NCI-H226 (cell line): ENCODE measurements at places on chromosomes 5 and 9.

- no peak for DNase-seq
Measured at GRCh38 chr5:35963381-35963843, 25.0 kb upstream of the CAPSL start.

- DNase-seq = no peak
Measured at GRCh38 chr9:14836885-14837284, 73.3 kb downstream of the FREM1 start.

- no peak for DNase-seq
Measured at GRCh38 chr9:135766251-135766650, 64.3 kb downstream of the KCNT1 start.

- DNase-seq = no peak
Measured at GRCh38 chr9:11546231-11546630, 933.4 kb upstream of the PTPRD start.

- DNase-seq = no peak
Measured at GRCh38 chr9:93127395-93127911, 6.6 kb downstream of the NINJ1 start.

DNA sequence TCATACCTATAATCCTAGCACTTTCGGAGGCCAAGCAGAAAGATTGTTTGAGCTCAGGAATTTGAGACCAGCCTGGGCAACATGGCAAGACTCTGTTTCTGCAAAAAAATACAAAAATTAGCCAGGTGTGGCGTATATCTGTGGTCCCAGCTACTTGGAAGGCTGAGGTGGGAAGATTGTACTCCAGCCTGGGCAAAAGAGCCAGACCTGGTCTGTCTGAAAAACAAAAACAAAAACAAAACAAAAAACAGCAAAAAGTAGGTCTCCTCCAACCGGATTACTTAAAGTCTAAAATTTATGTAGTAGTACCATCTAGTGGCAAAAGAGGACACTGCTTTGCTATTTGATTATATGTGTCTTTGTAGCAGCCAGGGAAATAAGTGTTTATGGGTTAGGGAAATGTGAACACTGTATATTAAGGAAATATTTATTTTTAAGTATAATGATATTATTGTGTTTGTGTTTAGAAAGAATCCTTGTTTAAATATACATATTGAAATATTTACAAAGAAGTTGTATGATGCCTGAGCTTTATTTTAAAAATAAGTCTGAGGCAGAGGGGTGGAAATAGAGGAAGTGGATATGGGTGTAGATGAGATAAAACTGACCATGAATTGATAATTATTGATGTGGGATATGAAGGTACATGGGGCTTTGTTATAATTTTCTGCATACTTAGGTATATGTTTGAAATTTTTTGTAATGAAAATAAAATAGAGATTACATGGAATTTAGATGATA lies 20.0 kb downstream of the APC start:
- DNase-seq = no peak

- no peak for DNase-seq
Measured at GRCh38 chr9:91034976-91035824, 233.6 kb downstream of the SYK start.

- no peak for DNase-seq
Measured at GRCh38 chr5:9596171-9596780, 33.9 kb downstream of the TAS2R1 start.

GRCh38 chr5:73028991-73029595 lies 73.3 kb downstream of the FCHO2 start:
- DNase-seq = peak; percentile 13

DNA sequence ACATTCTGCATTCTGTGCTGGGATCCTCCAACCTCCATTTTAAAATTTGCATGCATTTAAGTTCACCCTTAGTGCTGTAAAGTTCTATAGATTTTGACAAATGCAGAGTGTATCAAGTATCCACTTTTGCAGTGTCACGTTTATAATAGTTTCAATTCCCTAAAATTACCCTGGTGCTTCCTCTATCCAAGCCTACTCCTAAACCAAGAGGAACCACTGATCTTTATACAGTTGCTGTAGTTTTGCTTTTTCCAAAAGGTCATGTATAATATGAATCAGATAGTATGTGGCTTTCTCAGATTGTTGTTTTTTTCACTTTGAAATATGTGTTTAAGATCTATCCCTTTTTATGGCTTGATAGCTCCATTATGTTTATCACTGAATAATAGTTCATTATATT lies 468.4 kb upstream of the CDH6 start:
- no peak for DNase-seq

DNA sequence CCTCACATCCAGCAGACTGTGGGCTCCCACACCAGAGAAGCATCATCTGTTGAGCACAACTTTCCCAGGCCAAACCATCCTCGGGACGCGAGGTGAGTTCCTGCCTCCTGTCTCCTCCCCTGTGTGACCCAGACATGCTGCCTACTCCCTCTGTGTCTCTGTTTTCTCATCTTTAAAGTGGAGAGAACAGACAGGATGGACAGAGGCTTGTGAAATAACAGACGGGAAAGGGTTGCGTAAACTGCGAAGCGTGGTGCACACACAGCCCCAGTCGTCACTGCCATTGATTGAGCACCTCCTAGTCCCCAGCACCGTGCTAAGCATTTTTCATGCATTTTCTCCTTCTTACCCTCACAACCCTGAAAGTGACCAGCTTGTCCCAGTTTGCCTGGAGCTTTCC lies 52.1 kb upstream of the LMX1B start:
- no peak for DNase-seq
